ENCODE measurements at places on chromosomes 13 and 19.

- DNase-seq, result no peak
Observed at GRCh38 chr19:49758292-49758691, 4.8 kb downstream of the TSKS start.

DNA sequence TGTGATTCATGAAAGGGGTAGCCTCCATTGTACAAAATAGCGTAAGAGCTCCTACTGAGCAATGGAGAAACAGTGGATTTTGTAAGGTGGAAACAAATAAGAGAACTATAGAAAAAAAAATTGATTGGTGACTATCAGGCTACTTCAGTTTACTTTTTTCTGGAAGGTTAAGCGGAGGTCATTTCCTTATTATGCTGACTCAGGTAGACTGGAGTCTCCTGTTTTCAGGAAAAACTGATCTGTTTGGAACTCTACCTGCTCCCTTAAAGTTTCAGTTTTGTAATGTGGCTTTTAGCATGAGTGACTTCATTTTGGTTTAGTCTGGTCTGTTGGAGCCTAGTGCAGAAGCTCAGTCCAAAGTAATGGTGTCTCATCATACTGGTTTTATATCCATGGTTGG lies 3.4 kb downstream of the ZNF607 start:
- DNase-seq, result no peak

GRCh38 chr19:31312009-31312676 lies 37.1 kb downstream of the TSHZ3 start:
- DNase-seq, result no peak

DNA sequence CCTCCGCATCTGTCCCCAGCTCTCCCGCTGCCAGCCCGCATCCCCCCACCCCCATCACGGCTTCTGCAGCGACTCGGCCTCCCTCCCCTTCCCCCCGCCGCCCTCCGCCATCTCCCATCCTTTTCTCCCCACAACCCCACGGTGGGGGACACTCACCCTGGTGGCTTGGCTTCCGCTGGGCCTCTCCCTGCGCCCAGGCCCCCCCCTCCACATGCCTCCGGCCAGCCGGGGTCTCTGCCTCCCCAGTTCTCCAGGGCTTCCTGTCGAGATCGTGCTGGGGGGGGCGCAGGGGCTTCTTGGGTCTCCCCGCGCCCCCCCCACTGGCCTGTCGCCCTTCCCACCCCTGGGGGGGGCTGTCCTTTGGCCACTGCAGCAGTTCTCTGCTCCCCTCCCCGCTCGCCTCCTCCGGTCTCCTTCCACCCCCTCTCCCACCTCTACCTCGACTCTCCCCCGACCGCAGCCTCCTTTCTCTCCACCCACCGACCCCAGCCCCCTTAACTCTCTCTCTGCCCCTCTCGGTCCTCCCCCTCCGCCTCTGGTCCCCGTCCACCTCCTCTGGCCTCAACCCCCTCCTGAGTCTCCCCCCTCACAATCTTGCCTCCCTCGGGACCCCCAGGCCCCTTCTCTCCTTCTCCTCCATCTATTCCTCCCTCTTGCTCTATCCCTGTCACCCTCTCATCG lies 17.1 kb downstream of the LRRC4B start:
- no peak for DNase-seq

DNA sequence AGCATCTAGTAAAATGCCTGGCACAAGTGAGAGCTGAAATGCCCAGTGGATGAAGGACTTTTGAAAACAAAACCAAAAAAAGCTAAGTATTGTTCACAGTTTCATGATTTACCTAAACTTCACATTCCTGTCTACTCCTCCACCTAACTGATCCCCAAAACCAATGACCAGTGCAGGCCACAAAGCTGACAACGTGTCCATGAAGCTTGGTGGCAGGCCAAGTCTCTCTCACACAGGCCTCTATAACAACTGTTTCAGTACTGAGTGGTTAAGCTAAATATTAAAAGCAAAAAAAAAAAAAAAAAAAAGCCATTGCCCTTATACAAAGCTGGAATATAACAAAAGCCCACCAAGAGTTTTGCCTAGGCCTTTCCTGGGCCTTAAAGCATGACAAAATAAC lies 36.4 kb downstream of the STK24 start:
- DNase-seq, result no peak

- DNase-seq, result no peak
Observed at GRCh38 chr19:7295912-7296536, 1.8 kb upstream of the INSR start.

DNA sequence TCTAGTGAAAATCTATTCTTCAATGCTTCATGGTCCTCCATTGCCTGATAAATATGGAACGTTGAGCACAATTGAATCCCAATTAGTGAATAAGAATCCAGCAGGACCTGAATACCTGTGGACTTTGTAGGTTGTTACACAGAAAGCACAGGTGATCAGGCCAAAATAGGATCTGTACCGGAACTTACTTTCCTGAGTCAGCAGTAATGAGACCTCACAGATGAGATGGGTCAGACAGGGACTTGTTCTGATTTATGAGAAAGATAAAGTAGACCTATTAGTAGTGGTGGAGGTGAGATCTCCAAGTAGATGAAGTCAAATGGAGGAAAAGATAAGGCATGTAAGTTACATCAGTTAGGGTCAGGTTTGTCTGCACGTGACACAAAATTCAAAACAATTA lies 351.1 kb downstream of the MTUS2 start:
- no peak for DNase-seq

GRCh38 chr13:80131204-80131603 lies 209.7 kb downstream of the SPRY2 start:
- no peak for DNase-seq

DNA sequence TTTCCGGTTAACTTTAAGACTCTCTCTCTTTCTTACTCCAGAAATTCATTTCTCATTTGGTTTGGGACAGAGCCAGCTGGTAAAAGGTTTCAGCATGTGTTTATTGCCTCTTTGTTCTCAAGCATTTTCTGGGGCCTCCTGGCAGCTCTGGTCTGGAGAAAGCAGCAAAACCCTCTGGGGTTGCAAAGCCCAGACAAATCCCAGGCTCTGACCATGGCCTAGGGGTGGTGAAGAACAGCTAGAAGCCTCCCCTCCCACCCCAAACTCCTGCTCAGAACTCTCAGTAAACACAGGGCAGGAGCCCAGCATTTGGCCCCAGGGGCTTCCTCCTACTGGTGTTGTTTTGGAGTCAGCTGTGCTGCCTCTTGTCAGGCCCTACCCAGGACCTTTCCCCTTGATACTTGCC lies 124.2 kb upstream of the SERP2 start:
- no peak for DNase-seq

DNA sequence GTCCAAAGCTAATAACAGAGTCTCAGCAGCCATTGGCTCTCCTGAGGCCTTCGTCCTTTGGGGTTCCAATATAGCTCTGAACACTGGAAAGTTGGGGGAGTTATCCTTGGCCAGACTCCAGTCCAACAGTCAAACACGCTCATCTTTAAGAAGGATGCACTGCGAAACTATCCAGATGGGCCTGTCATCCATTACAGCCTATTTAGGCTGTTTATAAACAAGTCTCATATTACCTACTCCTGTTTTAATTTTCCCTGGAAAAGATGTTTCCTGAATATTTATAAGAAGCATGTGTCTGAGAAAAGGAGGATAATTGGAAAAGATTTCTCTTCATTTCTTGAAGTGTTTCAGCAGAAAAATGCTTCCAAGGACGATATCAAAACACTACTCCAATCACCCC lies 170.7 kb downstream of the DCT start:
- no peak for DNase-seq

DNA sequence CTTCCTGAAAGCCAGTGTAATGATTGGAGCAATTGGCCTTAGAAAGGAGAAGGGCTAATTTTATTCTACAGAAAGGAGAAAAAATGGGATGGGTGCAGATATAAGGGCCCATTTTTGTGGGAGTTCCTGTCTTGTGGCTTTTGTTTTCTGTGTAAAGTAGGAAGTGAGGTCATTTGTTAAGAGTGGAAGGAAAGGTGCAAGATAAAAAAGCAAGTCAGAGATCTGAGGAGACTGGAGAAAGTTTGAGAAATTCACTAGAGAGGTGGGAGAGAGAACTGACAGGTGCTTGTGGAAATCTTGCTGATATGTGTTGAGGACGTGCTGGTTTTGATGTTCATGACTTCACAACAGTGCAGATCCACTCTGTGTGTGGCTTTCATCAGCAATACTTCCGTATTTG lies 349.4 kb downstream of the DLEU7 start:
- no peak for DNase-seq

DNA sequence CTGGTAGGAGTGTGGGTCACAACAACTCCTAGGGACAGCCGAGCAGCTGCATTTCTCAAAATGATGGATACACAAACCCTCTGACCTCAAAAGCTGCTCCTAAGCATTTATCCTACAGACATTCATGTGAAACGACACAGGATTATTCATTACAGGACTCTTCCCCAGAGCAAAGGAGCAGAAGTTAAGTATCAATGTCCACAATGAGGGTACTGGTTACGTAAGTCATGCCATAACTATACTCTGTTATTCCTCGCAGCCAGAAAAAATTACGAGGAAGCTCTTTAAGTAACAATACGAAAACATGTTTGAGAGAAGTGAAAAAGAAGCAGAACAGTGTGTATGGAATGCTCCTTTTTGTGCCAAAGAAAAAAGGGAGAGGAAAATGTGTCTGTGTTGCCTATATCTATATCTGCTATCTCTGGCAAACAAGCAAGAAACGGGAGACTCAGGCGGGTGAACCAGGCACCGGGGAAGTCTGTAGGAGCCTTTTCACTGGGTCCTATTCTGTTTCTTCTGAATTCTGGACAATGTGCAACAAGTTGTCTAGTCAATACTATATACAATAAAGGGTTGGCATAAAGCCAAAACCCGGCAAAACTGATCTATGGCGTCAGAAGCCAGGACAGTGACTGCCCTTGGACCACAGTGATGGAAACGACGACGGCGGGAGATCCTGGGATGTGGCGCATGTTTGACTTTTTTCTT lies 1.3 kb downstream of the ISOC2 start:
- DNase-seq, result no peak

GRCh38 chr13:23372264-23372906 lies 61.1 kb downstream of the SACS start:
- no peak for DNase-seq

Measured in NCI-H1105 treated with DMSO at 0.1 percent for 48 hours (cell line).